Stimulated activated CD4-positive, alpha-beta T cell treated with anti-CD3 and anti-CD28 coated beads, Interleukin-2, amount 100 ng/mL, for 4 hours (primary cell): ENCODE measurements at places on chromosomes 5 and 9.

GRCh38 chr5:143176048-143176447 lies 227.4 kb downstream of the NR3C1 start:
- no peak for DNase-seq

DNA sequence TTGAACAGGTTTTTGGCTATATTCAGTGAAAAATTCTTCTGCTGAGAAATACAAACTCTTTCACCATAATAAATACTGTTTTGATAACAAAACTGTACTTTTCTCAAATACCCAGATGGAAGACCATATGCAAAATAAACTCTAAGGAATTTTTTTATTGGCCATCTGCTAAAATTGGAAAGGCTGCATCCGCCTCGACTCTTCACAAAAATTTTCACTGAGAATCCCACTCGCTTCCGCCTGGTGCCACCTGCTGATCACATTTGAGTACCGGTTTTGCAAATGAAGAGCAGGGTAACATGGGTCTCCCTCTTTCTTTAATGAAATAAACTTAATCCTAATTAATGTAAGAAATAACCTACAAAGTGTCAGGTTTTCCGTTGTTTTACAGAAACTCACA lies 76.4 kb downstream of the TTLL11 start:
- DNase-seq = no peak

GRCh38 chr9:111897601-111898137 lies 1.1 kb downstream of the UGCG start:
- DNase-seq = no peak

GRCh38 chr9:114278881-114279570 lies 43.9 kb upstream of the ORM1 start:
- DNase-seq = no peak

GRCh38 chr5:95283022-95283615 lies 1.8 kb downstream of the MCTP1 start:
- no peak for DNase-seq

- DNase-seq = no peak
Observed at GRCh38 chr5:9787861-9788600, 157.9 kb upstream of the TAS2R1 start.

DNA sequence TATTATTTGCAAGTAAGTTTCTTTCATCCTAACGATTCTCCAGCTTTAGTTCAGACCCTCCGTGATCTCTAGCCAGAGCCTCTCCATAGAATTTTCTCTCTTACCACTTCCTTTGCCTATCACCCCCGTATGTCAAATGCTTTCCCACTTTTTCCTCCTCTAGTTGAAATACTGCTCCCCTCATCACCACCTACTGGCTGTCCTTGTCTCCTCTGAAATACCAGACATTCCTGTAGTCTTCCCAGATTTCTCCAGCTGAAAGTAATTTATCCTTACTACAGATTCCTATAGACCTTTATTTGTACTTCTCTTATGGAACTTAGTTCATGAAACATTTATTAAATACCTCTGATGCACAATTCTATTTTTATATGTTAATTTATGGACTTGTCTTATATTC lies 36.0 kb upstream of the GLIPR2 start:
- DNase-seq = no peak
